ENCODE measurements at places on chromosomes 4 and X.

DNA sequence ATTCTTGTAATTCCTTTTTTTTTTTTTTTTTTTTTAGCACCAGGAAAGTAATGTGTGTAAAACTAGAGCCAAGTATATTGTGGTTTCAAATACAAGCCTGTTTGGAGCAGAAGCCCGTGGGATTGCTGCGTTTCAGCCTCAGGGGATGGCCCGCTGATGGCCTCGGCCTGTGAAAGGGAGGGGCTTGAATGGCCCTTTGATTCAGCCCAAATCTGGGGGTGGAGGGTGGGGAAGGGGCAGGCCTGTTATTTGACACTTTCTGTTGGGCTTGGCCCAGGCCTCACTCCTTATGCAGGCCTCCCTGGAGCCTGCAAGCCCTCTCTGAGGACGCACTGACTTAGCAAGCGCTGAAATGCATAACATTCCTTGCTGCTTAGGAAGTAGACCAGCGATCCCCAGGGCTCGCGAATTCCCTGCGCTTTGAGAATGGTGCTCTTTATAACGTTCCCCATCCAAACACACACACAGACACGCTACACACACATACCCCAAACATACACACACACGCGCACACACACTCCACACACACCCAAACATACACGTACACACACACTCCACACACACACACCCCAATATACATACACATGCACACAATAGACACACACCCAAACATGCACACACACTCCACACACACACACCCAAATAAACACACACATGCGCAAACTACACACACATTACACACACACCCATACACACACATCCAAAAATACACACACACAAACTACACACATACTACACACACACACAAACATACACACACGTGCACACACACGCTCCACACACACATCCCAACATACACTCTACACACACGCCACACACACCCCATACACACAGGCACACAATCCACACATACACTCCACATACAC, 29.6 kb downstream of the TLR10 start:
- peak; percentile 98 for DNase-seq

DNA sequence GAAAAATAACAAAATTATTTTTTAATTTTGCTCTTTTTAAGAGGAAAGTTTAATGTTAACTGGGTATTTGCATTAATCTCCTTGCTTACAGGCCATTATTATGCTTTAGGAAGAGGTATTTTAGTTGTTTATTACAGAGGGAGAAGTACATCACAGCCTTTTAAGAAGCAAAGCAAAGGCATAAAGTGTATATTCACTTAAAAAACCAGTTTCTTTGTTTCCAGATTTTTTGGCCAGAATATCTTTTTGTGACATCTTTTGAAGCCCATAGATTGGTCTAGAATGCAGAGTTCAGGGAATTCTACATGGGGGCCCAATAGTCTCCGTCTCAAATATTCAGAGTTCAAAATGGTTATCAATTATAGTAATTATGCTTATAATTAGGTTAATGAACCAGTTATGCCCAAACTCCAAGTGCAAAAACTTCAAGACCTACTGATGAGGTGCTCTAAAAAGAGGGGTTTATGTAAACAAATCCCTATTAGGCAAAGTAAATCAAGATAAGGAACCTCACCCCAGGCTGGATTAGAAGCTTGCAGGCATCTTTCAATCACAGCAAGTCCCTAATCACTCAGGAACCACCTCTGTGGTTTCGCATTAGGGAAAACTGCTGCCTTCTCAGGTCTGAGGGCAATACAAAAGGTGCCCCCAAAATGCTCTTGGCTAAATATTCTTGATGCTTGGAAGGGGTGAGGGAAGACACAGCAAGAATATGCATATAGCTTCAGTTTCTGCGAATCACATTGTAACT, 1.4 kb downstream of the CXXC4 start:
- DNase-seq: no peak

DNA sequence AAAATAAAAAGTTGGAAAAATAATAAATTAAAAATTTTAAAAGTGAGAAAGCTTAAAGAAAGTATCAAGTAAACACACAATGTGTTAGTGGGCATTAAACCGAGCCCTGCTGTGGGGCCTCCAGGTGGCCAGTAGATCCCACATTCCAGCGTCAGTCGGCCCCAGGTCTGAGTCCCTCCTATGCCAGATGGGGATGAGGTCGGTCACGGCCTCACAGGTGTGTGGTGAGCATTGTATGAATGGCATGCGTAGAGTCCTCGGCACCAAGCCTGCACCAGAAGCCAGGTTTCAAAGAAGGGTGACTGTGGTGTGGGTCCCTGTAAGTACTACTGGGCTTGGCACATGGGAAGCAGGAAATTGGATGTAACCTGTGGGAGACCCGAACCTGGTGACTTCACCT, 75.6 kb upstream of the MSX1 start:
- DNase-seq: no peak

DNA sequence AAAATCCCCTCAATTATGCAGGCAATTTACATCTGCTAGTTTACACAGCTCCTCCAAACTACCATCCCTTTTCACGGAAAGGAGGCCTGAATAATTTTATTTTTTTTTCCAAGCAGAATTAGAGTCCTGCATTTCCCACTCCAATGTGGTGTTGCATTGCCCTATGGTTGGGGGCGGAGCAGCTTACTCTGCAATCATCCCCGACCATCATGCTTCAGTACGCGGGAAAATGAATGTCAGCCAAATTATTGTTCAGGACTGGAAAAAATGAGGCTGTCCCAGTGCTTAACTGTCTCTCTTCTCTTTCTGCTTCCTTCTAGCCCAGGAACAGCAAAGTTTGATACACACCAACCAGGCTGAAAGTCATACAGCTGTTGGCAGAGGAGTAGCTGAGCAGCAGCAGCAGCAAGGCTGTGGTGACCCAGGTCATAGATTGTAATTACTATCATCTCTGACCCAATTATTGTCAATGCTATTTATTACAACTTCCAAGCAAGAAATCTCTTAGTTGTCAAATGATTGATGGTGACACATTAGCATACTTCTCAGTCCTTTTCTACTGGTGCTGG, 28.3 kb downstream of the MMRN1 start:
- no peak for DNase-seq

- DNase-seq: no peak
Measured at GRCh38 chr4:30413915-30414314, 306.3 kb upstream of the PCDH7 start.

GRCh38 chrX:2474963-2475726, 25.6 kb downstream of the DHRSX start:
- no peak for DNase-seq

DNA sequence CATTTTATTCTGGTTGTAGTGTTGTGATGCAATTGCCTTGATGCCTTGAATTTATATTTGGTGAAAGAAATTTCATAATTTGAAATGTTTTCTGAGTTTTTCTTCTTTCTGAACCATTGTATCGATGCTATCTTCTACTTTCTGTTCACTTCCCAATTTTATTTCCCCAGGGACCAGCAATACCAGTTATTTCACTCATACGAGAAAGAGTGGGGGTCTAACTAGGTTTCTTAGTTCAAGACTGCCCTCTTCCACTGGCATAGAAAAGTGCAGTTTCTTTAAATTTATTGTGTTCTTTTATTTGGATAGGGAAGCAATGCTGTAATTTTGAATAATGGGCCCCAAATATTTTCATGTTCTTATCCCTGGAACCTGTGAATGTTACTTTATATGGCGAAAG, 544.0 kb upstream of the ADGRL3 start:
- no peak for DNase-seq

DNA sequence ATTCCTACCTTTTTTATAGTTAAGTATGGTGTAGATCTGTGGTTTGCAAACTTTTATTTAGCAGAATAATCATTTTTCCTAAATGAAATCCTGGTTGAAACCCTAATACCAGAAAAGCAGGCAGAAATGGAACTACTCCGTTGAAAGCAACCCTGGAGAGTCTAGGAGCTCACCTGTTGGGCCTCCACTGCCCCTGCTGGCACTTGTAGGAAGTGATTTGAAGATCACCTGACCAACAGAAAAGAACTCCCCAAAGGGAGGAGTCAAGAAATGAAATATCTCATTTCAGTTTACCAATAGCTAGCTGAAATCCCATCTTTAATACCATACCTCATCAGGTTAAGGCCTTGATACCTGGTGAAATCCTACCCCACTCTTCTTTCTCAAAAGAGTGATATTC, 277.1 kb downstream of the KLHL13 start:
- DNase-seq: no peak

DNA sequence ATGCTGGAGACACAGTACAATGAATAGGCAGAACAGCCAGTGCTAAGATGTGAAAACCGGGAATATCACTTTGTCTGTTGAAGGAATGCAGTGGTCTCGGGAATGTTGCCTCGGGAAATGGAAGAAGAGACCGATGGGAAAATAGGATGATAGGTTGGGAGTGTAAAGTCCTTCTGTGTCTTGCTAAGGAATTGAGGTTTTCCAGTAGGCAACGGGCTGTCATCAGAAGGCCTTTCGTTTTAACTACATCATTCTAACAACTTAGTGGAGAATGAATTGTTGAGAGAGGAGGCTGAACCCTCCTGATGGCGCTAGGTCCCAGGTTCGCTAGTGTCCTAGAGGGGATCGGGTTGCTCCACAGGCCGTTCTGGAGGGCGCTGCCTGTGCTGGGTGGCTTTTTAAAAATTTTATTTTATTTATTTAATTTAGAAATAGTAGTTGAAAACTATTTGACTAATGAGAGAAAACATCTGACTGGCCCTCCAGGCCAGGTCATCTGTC, 730 bp downstream of the VBP1 start:
- DNase-seq: no peak

DNA sequence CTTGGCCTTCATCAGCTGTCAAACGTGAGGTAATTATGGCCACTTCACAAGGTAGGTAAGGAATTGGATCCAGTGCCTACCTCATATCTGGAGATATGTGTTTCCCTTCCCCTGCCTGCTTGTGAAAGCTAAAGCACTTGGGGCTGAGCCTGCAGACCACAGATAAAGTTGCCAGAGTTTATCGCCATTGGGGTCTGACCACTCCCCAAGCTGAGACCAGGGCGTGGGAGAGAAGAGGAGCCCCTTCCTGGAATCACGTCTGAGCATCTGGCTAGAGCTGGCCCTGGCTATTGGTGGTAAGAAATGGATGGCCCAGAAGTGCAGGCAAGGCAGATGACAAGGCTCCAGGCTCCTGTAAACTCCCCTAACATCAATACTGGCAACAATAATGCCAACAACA, 2.7 kb downstream of the ALAS2 start:
- no peak for DNase-seq

DNA sequence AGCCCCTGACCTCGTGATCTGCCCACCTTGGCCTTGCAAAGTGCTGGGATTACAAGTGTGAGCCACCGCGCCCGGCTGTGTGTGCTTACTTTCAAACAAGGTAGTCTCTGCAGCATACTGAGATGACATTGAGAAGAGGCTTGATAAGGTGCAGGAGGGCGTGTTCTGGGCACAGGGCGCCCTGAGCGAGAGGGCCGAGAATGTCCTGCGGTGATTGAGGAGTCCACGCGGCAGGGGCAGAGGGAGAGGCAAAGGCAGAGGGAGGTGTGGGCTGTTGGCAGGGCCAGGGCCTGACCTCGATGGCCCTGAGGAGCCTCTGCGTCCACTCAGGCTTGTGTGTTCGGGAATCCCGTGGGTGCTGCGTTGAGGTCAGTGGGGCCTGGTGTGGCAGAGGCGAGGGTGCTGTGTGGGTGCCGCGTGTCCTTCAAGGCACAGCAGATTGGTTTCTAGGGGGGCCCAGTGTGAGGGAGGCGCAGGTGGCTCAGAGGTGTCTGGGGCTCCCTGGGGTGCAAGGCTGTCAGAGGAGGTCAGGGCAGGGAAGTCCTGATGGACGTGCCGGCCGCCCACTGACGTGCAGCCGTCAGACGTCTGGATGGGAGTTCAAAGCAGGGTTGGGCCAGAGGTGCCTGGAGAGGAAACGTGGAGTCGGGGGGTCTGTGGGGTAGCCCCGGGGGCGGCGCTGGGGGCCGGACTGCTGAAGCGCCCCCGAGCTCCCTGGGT, 12.1 kb downstream of the PCGF3 start:
- no peak for DNase-seq

- peak; percentile 27 for DNase-seq
Measured at GRCh38 chr4:52883707-52884669, 21.9 kb downstream of the RASL11B start.

GRCh38 chr4:16862697-16863096, 35.7 kb downstream of the LDB2 start:
- DNase-seq: no peak

DNA sequence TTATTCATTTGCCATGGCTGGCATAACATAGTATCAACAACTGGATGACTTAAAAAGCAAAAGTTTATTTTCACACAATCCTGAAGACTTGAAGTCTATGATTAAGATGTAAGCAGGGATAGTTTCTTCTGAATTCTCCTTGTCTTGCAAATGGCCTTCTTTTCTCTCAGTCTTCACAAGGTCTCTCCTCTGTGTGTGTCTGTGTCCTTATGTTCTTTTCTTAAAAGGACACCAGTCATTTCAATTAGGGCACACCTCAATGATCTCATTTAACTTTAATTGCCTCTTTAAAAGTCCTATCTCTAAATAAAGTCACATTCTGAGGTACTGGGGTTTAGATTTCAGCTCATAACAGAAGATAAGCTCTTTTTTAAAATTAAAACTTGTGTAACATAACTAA, 399.7 kb downstream of the PABPC4L start:
- DNase-seq: no peak

DNA sequence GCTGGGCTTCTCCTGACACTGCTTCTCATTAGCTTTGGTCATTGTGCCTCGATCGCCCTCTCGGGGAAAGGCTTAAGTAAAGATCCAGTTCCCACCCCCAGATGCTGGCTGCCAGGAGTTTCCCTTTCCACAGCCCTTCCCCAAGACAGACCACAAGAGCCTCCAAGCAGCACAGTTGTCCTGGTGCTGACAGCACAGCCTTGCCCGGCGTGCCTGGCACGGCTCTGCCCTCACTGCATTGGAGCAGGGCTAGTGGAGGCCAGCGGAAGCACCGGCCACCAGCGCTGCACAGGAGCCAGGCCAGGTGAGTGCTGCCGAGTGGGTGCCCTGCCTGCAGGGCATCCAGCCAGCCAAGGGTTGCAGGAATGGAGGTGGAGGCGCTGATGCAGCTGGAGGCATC, 9.7 kb upstream of the MSANTD1 start:
- DNase-seq: no peak

DNA sequence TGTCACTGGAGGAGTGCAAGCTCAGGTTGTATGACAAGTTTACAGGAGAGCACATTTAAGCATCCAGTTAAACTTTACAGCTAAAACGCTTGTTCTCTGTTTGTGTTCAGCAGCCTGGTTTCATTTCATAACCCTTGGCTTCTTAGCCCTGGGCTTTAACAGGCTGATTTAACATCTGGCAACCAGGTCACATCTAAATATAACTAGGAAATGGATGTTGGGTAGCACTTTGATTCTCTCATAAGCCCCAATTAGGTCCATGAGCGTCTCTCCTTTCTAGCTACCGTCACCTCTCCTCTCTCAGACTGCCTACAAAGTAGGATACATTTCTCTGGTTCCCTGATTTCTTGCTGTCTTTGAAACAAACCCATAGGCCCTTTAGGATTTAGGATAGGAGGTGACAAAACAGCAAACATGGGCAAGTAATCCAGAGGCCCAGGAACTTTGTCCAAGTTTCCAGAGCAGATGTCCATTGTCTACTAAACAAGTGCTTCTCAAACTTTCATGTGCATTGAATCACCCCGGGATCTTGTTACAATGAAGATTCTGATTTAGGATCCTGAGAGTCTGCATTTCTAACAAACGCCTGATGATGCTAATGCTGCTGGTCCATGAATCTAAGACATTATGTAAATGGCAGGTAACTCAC, 22.5 kb downstream of the OTUD6A start:
- DNase-seq: no peak

Measured in RPMI7951 (cell line).